Pancreas (tissue), 10 donors: ENCODE measurements at places on chromosomes 3 and 15. TPM values are rescaled to one million over a fixed set of nuclear protein-coding genes. Genes with fewer than 3 reads are reported as not detected.

DNA sequence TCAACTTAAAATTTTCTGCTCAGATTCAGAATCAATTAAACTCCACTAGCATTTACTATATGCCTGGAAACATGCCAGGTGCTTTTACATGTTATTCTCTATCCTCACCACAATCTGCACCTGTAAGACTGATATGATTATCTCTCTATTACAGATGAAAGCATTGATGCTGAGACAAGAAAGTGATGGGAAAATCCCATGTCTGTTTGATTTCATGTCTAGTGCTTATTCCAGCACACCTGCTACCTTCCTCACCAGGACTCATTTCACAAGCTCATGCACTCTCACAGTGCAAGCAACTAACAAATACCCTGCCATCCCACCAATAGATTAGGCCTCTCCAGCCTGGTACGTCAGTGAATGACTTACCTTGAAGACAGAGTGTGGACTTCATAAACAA, 25.0 kb upstream of the BCL6 start:
- no peaks in the 10 kb centered on the region for H3K36me3 ChIP-seq
- no peak overlapping the region for H3K4me3 ChIP-seq
- DNase-seq: no peak
- H3K27me3 ChIP-seq: no peaks in the 10 kb centered on the region
- no peak overlapping the region for H3K27ac ChIP-seq
- H3K4me1 ChIP-seq: no peaks in the 10 kb centered on the region

STARD9 gene
- 1.3 TPM for total RNA-seq

MME gene
- total RNA-seq: 0.78 TPM

CFAP161 gene
- 0.17 TPM for total RNA-seq

DNA sequence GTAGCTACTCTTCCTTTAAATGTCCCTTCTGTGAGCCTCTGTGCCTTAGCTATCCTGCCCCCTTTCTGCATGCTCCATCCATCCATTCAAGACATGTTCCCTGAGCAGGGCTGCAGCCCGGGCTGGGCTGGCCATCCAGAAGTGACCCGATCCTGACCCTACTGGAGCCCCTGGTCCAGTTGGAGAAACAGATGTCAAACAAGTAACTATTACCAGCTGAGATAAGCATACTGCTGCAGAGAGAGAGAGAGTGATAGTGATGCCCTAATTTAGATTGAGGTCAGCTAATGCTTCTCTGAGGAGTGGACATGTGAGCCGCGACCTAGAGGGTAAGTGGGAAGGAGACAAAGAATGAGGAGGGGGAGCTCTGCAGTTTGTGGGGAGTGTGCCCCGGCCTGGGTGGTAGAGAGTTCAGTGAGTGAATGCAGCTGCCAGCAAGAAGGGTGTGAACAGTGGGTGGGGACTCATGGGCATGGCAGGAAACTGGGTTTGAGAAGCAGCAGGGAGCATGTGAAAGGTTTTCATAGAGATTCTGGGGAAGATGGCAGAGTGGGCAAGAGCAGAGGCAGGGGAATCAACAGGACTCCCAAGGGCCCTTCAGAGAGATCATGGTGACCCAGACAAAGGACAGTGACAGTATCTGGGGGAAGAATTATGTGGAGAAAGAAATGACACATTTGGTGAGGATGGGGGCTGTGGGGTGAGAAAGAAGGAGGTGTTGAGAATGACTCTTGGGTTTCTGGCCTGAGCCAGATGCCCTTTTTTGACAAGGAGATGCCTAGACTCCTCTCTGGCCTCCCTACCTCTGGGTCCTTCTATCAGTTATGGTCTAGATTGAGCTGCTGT, 44.9 kb downstream of the CHCHD6 start:
- no peaks in the 10 kb centered on the region for H3K36me3 ChIP-seq
- H3K27me3 ChIP-seq: no peaks in the 10 kb centered on the region
- no peak for DNase-seq
- no peaks in the 10 kb centered on the region for H3K4me1 ChIP-seq
- no peak overlapping the region for H3K4me3 ChIP-seq

IGSF11 gene
- total RNA-seq: 1.5 TPM

PLS1 gene
- 9.9 TPM for total RNA-seq

C2CD4B gene
- total RNA-seq: 71.7 TPM

- no peaks in the 10 kb centered on the region for H3K36me3 ChIP-seq
- H3K4me1 ChIP-seq: no peaks in the 10 kb centered on the region
- no peak for DNase-seq
- no peak overlapping the region for H3K27ac ChIP-seq
- H3K27me3 ChIP-seq: no peaks in the 10 kb centered on the region
These were observed 280.2 kb downstream of the LSAMP start for GRCh38 chr3:116165135-116165534.

DNA sequence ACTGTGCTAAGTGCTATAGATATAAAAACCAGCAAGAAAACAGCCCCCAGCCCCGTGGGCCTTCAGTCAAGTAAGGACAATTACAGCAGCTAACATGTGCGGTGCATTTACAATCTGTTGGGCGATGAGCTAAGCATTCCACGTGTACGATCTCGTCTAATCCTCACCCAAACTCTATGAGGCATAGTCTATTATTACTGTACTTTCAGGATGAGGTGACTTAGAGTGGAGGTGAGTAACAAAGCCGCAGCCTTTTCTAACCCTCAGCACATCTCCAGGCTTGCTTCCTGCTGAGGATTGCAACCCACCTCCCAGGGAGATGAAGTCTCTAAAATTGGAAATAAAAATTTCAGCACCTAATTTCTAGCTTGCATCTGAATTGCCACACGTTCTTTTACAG, 53.2 kb upstream of the MCF2L2 start:
- H3K4me3 ChIP-seq: no peak overlapping the region
- H3K27ac ChIP-seq: no peak overlapping the region
- no peaks in the 10 kb centered on the region for H3K36me3 ChIP-seq
- DNase-seq: no peak
- no peaks in the 10 kb centered on the region for H3K4me1 ChIP-seq
- H3K27me3 ChIP-seq: no peaks in the 10 kb centered on the region

GRCh38 chr15:62521396-62521795, 356.3 kb upstream of the C2CD4B start:
- H3K4me3 ChIP-seq: no peak overlapping the region
- H3K36me3 ChIP-seq: no peaks in the 10 kb centered on the region
- no peaks in the 10 kb centered on the region for H3K27me3 ChIP-seq
- no peak overlapping the region for H3K27ac ChIP-seq
- no peak for DNase-seq

LRRIQ4 gene
- total RNA-seq: not detected

DNA sequence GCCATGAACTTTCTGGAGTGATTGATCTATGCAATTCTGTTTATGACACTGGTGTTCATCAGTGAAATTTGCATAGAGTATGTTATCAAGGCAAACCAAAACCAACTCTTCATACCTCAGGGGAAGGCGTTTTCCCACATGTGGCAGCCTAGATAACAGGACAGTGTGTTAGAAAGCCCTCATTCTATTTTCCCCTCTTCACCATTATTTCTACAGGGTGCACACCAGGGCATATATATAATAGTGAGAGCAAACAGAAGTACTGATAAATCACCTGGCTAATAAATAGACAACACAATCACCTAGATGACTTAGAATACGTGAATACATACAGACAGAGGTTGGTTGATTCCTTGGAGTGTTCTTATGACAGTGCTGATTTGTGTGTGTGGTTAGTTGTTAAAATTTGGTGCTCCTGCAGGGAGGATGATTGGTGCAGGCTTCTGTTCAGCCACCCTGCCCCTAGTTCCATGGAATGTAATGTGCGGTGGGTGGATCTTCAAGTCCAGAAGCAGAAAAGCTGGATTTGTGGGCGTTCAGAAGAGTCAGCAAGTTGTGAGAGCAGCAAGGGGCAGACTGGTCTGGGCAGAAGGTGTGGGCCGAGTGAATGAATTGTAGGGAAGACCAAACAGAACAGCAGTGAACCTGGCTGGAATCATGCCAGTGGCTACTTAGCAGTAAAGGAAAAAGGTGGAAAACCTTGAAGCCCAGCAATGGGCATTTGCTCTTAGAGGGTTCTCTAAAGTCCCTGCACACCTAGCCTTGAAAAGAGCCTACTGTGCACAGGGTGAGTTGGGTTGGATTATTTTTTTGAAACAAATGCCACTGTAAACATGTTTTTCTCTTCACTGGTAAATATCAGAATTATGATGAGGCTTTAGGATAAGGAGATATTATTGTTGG, 11.7 kb upstream of the RARRES1 start:
- H3K4me3 ChIP-seq: no peak overlapping the region
- H3K27ac ChIP-seq: no peak overlapping the region
- DNase-seq: no peak
- no peaks in the 10 kb centered on the region for H3K27me3 ChIP-seq

MESP2 gene
- total RNA-seq: 0.38 TPM

DNA sequence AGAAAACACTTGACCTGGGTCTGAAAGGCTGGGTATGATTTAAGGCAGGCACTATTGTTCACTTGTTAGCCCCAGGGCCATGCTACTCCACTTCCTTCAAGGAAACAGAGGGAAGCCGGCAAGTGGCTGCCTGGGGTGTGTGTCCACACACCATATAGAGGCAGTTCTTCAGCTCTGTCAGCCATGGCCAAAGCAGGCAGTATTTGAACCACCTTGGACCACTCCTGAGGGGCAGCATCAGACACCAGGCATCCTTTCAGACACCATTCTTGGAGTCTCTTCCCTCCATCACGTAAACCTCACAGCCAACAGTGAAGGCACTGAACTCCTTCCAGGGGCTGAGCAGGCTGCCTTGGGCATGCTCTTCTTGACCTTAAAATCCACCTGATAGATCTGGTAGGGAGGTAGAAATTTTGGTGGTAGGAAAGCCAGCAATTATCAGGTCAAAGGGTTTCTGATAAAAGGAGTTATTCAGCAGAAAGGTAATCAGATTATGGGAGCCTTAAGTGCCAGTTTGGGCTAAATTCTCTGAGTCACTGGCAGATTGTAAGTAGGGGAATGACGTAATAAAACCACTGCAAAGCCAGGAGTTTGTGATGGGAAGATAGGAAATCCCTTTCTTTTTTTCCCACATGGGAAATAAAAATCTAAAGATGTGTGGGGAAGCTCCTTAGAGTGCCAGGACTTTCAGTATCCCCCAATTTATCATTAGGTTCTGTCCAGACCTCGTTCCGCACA, 20.2 kb downstream of the TGFBR2 start:
- no peak for DNase-seq
- no peak overlapping the region for H3K4me3 ChIP-seq
- no peaks in the 10 kb centered on the region for H3K27me3 ChIP-seq
- peaks cover 24% of the 10 kb centered on the region for H3K4me1 ChIP-seq
- H3K27ac ChIP-seq: no peak overlapping the region

DNA sequence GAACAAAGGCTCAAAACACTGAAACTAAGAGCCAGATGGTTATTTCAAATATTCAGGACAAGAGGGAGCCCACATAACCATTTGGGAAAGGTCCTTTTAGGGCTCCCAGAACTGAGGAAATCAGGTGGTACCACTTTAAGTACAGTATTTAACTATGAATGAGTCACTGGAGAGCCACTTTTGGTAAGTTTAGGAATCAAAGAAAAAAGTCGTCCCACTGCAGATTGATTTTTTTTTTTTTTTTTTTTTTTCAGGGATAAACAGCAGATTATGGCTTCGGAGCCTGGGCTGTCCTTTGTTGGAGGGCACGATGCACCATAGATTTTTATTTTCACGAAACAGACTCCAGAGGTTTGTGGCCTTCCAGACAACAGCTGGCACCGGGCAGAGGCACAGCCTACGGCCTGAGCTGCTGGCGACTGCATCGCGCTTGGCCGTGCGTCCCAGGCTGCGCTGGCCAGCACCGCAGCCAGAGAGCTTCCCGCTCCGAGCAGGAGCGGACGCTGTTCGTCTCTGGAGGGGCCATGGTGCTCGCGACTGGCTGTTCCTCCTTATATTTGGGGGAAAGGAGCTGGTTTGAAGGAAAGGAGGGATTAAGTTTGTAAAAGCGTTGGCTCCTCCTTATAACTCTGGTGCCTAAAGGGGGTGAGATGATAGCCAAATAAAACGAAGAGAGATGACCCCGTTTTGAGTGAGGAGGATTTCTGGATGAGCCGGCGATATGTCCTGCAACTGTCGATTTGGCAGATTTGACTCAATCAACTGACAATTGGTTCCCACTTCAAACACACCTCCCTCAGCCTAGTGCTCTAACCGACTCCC, 152.9 kb upstream of the GOLIM4 start:
- peaks cover 5% of the 10 kb centered on the region for H3K4me1 ChIP-seq
- DNase-seq: peak; percentile 69
- H3K27ac ChIP-seq: no peak overlapping the region

PIF1 gene
- total RNA-seq: 0.66 TPM

GOLGA6A gene
- total RNA-seq: not detected

DNA sequence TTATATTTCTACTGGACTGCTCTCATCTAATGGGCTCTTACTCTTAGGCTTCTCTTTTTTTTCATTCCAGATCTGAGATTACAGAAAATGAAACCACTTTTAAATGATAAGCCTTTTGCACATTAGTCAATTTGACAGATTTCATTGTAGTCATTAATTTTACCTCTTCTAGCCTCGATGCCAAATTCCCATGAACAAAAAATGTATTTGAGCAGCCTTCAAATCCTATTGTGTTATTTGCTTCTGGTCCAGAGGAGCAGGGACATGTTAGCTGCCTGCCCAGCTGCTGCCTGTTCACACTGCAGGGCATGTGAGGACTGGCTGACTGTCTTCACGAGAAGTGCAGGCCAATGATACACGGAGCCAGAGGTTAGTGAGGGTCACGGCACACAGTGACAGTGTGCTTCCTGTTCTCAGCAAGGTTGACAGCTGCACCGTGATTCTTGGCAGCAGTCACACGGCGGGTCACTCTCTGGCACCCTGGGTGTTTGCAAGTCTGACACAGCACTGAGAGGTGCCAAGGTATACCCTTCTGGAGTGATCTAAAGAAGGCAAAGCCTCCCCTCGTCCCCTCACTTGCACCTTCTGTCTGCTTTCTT, 40.8 kb downstream of the KAT2B start:
- no peaks in the 10 kb centered on the region for H3K27me3 ChIP-seq
- H3K36me3 ChIP-seq: no peaks in the 10 kb centered on the region
- no peak overlapping the region for H3K4me3 ChIP-seq
- DNase-seq: peak; percentile 87
- peak overlapping the region; percentile 15 for H3K27ac ChIP-seq

PPP4R2 gene
- total RNA-seq: 18.3 TPM

- no peak overlapping the region for H3K27ac ChIP-seq
- no peaks in the 10 kb centered on the region for H3K27me3 ChIP-seq
- no peak for DNase-seq
- no peak overlapping the region for H3K4me3 ChIP-seq
- no peaks in the 10 kb centered on the region for H3K36me3 ChIP-seq
- H3K4me1 ChIP-seq: no peaks in the 10 kb centered on the region
These were observed 8.6 kb upstream of the PPM1L start for GRCh38 chr3:160747422-160747821.

JMJD7 gene
- total RNA-seq: 12.5 TPM

SCN5A gene
- 0.09 TPM for total RNA-seq

GRCh38 chr15:100430411-100430810, 88.6 kb upstream of the ADAMTS17 start:
- no peak overlapping the region for H3K4me3 ChIP-seq
- no peaks in the 10 kb centered on the region for H3K36me3 ChIP-seq
- H3K27ac ChIP-seq: no peak overlapping the region
- no peaks in the 10 kb centered on the region for H3K4me1 ChIP-seq
- no peak for DNase-seq
- no peaks in the 10 kb centered on the region for H3K27me3 ChIP-seq
